ENCODE measurements at places on chromosomes 16 and 17.

DNA sequence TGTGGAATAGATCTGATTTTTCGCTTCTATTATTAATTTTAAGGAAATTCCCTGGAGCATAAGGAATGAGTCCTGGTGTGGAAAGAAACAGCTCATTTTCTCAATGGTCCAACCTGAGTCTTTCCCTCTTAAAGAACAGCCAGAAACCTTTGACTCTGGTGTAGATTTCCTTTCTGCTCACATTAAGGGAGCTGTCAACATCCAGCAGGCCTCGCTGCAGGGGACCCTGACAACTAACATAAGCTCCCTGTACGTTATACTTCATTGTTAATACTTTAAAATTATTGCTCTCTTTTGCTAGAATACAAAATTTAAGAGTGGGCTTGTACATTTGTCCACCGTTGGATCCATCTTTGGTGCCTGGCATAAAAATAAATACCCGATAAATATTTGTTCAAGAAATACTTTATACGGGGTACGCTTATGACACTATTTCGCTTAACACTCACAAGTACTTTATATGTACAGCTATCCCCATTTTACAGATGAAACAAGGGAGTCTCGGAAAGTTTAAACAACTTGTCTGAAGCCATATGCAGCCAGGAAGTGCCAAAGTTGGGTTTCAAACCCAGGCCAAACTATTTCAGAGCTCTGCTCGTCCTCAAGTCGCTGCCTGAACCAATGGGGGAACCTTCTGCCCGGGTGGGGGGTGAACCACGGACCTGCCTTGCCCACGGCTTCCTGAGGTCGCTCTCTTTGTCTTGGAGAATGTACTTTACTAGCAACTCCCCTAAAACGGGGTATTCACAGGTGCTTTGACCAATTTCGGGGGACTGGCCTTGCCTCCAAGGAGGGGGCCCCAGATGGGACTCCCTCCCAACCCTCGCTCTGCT lies 611 bp downstream of the SMARCE1 start:
- DNase-seq, result no peak

GRCh38 chr17:38451840-38452529 lies 23.7 kb downstream of the ARHGAP23 start:
- DNase-seq, result no peak

DNA sequence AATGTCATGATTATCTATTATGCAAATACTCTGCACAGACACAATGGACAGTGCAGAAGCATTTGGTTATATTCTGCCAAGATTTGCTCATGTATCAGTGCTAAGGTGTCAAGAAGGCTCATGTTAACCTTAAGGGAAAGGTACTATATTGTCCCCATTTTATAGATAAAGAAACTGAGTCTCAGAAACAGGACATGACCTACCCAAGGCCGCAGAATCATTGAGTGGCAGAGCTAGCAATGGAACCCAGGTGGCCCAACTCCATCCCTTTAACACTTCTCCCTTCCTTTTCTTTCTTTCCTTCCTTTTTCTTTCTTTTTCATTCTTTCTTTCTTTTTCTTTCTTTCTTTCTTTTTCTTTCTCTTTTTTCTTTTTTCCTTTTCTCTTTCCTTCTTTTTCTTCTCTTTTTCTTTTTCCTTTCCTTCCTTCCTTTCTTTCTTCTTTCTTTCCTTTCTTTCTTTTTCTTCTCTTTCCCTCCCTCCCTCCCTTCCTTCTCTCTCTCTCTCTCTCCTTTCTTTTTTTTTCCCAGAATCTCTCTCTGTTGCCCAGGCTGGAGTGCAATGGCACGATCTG lies 149.8 kb downstream of the CPPED1 start:
- DNase-seq, result no peak

GRCh38 chr16:75239542-75240122 lies 11.8 kb downstream of the BCAR1 start:
- DNase-seq, result no peak

- DNase-seq, result no peak
Measured at GRCh38 chr16:50791522-50791921, 49.6 kb downstream of the CYLD start.

GRCh38 chr17:66405836-66406677 lies 103.6 kb downstream of the PRKCA start:
- no peak for DNase-seq

DNA sequence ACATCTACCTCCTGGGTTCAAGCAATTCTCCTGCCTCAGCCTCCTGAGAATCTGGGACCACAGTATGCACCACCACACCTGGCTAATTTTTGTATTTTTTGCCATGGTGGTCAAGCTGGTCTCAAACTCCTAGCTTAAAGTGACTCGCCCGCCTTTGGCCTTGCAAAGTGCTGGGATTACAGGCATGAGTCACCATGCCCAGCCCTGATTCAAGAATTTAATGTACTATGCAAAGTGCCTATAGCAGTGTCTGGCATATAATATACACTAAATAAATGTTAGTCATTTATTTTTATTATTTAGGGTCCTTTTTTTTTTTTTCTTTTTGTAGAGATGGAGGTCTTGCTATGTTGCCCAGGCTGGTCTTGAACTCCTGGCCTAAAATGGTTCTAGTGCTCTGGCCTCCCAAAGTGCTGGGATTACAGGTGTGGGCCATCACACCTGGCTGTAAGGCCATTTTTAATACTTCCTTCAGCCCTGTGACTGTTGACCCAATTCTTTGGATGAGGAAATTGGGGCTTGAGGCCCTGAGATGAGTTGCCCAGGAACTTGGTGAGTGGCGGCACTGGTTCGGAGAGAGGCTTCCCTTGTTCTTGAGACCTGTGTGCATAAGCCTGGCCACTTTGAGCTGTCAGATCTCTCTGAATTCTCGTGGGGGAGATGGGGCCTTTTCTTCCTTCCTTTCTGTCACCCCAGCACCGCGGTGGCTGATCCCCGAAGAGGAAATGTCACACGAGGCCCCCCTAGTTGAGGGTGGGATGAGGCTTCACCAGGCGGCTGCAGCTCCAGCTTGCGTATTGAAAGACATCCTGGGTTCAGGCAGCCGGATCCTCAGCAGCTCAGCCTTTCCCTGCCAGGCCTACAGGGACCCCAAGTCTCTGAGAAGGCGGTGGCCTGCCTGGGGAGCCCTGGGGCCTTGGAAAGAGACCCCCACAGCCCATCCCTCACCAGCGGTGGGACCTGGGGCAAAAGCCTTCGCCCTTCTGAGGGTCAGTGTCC lies 38.7 kb downstream of the LAT start:
- DNase-seq, result no peak

DNA sequence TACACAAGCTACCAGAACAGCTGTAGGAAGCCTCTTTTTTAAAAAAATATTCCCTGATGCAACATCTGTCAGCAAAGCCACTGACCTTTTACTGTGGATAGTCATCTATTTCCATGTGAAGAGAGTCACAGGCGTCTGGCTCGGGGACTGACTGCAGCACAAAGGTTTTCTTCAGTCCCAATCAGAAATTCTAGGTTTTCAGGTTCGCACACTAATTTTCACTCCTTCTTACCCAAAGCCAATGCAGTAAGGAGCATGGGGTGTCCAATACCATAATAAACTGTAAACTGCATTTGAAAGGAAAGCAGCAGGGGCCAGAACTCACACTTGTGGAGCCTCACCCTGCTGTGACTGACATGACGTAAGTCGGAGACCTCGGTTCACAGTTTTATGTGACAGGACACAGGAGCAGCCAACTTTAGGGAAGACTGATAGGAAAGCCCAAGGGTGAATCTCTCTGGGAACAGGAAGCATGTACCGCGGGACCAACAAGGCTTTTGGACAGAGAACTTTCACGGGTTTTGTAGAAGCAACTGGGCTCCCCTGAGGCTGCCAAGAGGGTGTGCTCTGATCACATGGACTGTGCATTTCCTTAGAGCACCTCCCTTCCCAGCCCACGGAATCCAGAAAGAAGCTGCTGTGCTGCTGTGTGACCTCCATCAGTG lies 9.1 kb upstream of the TMEM100 start:
- DNase-seq, result no peak

DNA sequence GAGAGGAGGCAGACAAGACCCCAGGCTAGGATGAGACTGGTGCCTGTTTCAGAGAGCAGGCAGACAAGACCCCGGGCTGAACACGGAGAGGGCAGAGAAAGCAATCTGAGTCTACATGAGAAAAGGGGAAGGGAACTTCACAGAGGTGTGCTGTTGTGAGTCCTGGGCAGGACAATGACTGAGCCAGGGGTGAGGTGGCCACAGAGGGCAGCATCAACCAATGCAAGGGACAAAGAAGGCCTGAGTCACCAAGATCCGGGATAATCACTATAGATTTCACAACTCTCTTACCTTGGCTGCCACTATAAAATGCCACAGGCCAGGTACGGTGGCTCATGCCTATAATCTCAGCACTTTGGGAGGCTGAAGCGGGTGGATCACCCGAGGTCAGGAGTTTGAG lies 89.0 kb downstream of the SLC39A11 start:
- DNase-seq, result no peak

- no peak for DNase-seq
Measured at GRCh38 chr17:73820686-73821448, 176.6 kb upstream of the SDK2 start.

- no peak for DNase-seq
Measured at GRCh38 chr17:64423881-64424280, 25.0 kb upstream of the MILR1 start.

DNA sequence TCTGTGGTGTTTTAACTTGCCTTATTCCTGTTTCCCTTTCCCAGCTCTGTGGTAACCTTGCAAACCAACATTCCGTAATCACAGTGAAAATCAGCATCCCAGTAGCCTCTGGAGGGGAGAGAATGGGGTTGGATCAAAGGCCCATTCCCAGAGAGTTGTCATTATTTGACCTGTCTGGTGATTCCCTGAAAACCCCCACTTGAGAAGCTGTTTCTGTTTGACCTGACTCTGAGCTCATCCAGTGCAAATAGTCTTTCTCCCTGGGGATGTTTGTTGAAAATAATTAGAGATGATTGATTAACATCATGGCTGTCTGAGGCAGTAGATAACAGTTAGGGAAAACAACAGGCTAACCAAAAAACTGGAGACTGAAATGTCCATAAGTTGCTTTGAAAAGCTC lies 3.0 kb downstream of the CACNG1 start:
- DNase-seq, result no peak

- DNase-seq, result no peak
Measured at GRCh38 chr16:49556606-49557446, 183.2 kb downstream of the C16orf78 start.

- no peak for DNase-seq
Measured at GRCh38 chr17:65208717-65209116, 71.5 kb downstream of the RGS9 start.

DNA sequence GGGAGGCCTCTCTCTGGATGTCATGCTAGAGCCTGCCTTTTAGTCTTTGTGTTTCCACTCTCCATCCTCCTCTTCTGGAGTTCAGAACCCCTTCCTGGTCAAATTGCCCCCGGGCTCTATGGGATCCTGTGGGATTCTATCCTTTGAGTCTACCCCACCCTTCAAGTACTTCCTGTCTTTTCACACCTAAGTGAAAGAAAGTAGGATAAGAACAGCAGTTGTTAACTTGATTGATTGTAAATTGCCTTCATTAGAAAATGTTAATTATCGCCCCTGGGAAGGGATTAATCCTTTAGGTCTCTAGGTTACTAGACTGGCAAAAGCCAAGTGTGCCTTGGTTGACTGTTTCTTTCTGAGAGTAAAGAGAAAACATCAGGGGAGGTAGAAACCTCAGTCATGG lies 30.1 kb downstream of the PRKCB start:
- DNase-seq, result no peak

- DNase-seq, result no peak
Measured at GRCh38 chr17:18027280-18027679, 11.7 kb downstream of the ATPAF2 start.

- no peak for DNase-seq
Measured at GRCh38 chr17:80759377-80759673, 214.7 kb downstream of the RPTOR start.

- DNase-seq, result no peak
Measured at GRCh38 chr17:67056746-67057490, 12.6 kb downstream of the CACNG1 start.

DNA sequence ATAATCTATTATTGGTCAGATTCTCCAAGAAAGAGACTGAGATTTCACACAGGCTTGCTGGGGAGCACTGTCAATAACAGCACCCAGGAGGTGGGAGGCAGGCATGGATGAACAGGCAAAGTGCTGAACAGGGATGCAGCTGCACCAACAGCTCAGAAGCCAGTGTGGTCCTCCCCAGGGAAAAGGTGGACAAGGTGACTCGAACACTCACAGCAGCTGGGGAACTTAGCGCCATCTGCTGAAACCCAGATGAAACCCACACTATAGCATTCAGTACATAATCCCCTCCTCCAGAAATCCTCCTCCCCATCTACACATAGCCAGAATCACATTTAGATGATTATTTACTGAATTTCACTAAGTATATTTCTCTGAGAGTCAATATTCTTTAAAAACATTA lies 255.2 kb upstream of the WSB1 start:
- DNase-seq, result no peak

GRCh38 chr17:75722076-75722475 lies 817 bp downstream of the ITGB4 start:
- no peak for DNase-seq

DNA sequence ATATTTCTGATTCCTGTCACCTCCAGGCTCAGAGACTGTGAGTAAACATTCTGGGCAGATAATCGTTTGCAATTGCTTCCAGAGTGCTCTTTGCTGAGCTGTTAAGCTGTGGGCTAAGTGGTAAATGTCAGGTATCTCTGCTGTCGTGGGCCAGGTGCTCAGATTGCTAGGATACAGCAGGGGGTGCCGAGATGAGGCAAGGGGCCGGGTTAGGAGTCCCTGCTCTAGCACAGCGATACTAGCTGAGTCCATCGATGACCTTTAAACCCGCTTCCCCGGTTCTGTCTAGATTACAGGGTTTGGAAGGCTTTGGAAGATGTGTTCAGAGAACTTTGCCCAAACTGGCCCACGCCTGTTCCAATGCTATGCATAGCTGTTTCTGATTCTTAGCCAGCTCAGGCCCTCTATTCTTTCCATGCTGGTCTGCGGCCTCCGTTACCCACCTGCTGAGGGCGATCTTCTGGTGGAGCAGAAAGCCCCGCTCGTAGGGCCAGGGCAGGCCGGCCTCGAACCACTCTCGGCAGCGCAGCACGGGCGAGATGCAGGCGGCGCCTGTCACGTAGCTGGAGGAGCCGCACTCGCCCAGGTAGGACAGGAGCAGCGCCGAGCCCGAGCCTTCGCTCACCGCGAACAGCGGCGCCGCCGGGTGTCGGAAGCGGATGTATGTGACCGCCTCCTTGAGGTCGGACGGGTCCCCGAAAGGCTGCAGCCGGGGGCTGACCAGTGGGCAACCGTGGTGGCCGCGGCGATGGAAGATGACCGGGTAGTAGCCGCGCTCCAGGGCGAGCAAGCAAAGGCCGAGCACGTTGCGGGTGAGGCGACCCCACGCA lies 979 bp downstream of the ABHD15 start:
- DNase-seq, result no peak

GRCh38 chr17:5958850-5959249 lies 111.3 kb upstream of the WSCD1 start:
- no peak for DNase-seq

Data from stimulated activated CD4-positive, alpha-beta T cell treated with anti-CD3 and anti-CD28 coated beads, Interleukin-15, amount 100 ng/mL, for 1 hour (primary cell).